Central memory CD8-positive, alpha-beta T cell (primary cell): ENCODE measurements at places on chromosomes 13 and 19.

- DNase-seq = no peak
Measured at GRCh38 chr19:8367327-8368001, 3.5 kb downstream of the ANGPTL4 start.

DNA sequence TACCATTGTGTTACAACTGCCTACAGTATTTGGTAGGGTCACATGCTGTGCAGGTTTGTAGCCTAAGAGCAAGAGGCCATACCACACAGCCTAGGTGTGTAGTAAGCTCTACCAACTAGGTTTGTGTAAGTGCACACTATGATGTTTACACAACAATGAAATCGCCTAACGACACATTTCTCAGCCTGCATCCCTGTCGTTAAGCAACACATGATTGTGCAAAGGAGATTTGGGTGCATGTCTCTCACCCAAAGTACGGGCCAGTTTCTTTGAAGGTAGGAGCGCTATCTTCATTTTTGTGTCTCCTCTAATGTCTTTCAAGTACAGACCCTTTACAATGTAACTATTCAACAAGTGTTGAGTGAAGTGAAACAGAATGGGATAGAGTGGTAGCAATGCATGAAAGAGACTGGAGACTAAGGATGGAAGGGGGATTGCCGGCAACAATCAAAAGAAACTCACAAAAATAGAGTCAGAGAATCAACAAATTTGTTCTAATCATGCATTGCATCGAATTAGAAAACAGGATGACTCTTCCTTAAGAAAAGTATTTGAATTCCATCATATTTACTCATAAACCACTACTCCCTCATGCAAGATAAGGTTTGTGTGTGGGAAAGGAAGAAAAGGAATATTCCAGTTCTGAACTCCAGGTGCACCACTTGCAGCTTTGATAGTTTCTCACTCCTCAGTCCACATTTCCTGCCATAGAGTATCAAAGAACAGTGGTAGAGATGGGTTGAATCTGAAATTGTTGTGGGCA lies 60.2 kb upstream of the TNFRSF19 start:
- no peak for DNase-seq

DNA sequence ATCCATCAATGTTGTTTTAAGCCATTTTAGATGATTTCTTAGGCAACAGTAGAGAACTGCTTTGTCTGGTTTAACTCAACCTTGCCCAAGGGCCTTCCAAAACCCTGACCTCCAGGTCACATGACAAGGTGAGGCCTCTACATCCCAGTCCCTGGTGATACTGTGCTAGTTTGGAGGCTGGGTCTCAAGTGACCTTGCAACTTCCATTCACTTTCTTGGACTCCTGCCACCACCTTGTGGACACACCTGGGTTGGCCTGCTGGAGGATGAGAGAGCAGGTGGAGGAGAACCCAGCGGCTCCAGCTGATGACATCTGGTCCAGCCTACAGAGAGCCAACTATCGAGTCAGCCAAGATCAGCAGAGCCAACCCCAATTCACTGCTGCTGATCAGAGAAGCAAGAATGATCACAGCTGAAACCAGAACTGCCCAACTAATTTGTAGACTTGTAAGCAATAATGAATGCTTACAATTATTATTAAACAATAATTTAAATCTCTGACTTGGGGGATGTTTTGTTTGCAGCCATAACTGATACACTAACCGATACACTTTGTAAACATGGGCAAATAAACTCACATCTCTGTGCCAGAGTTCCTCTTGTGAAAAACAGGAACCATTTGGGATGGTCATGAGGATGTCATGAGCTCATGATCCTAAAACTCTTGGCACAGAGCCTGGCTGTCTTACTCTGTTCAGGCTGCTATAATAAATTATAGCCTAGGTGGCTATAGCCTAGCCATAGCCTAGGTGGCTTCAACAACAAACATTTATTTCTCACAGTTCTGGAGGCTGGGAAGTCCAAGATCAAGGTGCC lies 11.5 kb downstream of the FAM187B start:
- DNase-seq = no peak

DNA sequence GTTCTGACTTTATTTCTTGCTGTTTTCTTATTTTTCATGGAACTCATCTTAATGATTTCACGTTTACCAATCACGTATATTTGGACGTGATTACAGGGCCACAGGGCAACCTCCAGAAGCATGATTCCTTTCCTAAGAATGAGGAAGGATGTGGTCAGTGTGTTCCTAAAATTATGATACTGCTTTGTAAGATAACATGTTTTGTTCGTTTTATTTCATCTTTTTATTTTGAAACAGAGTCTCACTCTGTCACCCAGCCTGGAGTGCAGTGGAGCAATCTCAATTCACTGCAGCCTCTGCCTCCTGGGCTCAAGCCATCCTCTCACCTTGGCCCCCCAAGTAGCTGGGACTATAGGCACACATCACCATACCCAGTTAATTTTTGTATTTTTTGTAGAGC lies 24.8 kb upstream of the LAIR1 start:
- DNase-seq = no peak

- DNase-seq = no peak
Measured at GRCh38 chr13:50527612-50528509, 315.6 kb downstream of the DLEU7 start.

DNA sequence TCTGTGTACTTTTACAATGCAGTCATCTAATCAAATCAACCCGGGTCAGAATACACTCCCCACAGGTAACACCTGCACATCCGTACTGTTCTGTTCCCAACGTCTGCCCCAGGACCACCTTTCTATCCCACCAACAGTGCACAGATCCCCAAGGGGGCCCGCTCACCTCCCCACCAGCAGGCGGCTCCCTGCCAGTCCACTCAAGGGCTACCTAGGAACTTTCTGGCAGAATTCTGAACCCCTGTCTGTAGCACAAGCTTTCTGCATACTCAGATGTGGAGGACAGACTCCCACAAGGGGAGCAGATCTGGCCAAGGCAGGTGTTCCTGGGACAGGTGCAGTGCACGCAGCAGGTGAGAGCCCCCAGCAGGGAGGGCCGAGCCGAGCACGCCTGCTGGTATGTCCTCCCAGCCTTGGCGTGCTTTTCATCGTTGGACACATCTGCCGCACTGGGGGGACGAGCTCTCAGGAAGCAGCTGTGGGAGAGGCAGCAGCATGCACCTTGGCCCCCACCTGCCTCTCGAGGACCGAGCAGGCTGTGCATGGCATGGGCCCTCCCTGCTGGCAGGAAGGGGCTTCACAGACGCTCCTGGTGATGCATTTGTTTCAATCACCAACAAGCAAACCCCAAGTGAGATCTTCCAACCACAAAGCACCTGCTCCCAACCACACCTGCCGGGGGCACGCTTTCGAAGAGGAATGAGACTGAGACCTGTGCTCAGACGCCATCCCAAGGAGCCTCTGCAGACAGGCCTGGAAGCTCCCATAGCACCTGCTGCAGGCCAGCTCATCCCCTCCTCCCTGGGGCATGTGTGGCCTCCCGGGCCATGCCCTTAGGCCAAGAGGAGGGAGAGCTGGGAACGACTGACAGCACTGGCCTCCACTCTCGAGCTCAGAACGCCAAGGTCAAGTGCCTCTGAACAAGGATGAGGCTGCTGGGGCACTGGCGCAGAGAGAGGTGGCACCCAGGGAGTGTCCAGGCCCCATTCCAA lies 35.9 kb downstream of the RAB20 start:
- no peak for DNase-seq
